AG09319 (cell line): ENCODE measurements at places on chromosomes 1 and 21.

- DNase-seq, result peak; percentile 39
Measured at GRCh38 chr1:101259744-101260148, 22.9 kb downstream of the S1PR1 start.

- no peak for DNase-seq
Measured at GRCh38 chr1:17887661-17888371, 132.7 kb downstream of the ACTL8 start.

- no peak for DNase-seq
Measured at GRCh38 chr1:20126041-20126805, 6.9 kb upstream of the PLA2G2D start.

DNA sequence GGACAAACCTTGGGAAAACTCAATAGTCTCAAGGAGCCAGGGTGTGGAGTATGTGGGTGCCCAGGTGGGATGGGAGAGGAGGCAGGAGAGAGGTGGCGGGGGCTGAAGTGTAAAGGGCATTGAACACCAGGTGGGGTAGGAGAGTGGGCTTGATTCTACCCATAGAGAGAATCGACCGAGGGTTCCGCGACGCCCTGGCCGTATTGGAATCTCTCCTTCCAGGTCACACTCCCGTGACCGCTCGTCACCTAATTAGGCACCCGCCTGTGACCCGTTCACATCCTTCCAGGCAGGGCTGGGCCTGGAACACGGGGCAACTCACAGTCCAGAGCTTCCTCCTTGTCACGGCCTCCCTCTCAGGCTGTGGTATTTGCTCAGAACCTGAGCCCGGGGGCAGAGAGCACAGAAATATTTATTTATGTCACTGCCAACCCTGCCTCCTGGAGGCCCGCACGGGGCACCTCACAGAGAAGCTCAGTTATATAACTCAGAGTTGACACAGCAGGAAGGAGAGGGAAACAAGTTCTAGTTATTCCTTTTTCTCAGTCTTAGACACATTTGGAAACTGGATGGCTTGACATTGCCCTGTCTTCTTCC lies 12.0 kb downstream of the NCMAP start:
- no peak for DNase-seq

DNA sequence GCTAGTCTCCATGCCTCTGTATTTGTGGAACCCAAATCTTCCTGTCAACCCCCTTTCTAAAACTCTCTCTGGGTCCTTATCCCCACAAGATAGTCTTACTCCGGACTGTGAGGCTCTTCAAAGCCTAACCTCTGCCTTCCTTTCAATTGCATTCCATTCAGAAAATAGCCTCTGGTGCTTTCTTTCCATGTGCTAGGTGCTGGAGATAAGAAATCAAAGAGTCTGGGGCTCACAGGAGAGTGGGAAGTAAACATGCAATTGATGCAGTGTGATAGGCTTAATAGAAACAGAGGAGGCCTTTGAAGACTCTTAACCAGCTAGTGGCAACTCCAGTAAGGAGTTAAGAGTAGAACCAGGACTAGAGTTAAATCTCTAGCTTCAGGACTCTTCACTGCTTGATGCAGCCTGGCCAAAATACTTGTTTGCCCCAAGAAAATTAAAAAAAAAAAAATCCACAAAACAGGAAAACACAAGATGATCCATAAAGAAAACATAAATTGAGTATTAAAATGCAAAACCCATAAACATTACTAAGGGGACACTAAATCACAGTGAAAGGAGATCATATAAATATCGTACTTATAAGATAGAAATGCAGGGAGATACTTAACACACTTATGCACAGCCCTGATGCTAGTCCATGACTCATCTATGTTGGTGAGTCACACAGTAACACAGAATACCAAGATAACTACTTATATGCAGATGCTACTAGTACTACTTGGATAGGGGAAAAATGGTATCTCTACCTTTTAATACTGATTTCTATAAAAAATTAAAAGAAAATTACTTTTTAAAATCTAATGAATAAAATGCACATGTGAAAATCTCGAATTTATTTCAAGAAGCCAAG lies 341.5 kb downstream of the KCNH1 start:
- no peak for DNase-seq

DNA sequence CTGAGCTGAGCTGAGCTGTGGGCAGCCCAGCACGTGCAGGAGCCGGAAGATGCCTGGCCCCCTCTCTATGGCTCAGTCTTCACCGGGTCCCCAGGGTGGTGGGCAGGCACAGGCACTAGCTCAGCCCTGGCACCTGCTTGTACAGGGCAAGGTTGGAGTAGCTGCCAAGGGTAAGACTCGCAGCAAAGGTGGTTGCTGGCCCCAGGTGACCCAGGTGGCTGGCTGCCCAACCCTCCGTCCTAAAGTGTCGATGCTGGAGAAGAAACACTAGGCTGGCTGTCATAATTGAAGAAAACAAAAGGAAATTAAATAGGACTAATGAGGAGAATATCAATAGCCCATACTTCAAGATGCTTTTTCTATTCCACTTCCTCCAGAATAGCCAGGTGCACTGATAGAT lies 77.1 kb upstream of the ACTL8 start:
- DNase-seq, result no peak
